ENCODE measurements at places on chromosomes 3 and 15.

GRCh38 chr3:193875601-193876321, 260.2 kb upstream of the HES1 start:
- DNase-seq = no peak

GRCh38 chr3:185316740-185317412, 46.1 kb upstream of the MAP3K13 start:
- DNase-seq = no peak

GRCh38 chr3:148600902-148601765, 96.6 kb upstream of the AGTR1 start:
- DNase-seq = no peak

GRCh38 chr15:29031502-29032228, 145.9 kb downstream of the APBA2 start:
- peak; percentile 25 for DNase-seq

- DNase-seq = no peak
Observed at GRCh38 chr3:30581067-30581585, 25.3 kb upstream of the TGFBR2 start.
